Activated CD8-positive, alpha-beta memory T cell treated with anti-CD3 and anti-CD28 coated beads, Interleukin-2, amount 50 U/mL, for 48 hours (primary cell): ENCODE measurements at places on chromosomes 2 and 18.

DNA sequence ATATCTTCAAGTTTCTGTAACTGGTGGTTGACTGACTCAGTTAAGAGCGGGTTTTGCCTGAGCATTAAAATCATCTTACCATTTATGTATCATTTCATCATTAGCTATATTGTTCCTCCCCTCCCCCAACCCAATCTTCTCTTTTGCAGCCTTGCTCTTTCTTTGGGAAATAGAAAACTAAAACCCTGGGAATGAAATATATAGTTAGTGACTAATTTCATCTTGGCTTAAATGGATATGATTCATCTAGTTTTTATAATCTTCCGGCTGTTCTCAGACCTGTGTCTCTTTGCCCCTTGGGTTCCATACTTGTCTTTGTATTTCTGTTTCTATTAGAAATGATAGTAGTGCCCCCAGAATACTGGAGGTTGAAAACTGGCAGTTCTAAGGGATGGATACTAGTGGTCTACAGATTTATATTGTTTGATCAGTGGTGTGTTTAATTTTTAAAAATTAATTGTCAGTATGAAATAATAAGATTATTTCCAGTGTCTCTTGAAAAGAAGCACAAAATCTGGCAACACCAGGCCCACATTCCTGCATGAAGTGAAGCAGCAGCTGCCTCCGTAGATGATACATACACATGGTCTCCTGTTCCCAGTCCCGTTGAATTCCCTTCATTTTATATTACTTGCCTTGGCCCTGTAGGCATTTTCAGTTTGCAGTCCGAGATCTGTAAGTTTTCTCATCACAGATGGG, 44.5 kb downstream of the PHLPP1 start:
- DNase-seq = no peak

GRCh38 chr2:163565192-163565591, 170.6 kb downstream of the FIGN start:
- DNase-seq = no peak

GRCh38 chr2:120989512-120990441, 254.1 kb downstream of the GLI2 start:
- DNase-seq = peak; percentile 34

DNA sequence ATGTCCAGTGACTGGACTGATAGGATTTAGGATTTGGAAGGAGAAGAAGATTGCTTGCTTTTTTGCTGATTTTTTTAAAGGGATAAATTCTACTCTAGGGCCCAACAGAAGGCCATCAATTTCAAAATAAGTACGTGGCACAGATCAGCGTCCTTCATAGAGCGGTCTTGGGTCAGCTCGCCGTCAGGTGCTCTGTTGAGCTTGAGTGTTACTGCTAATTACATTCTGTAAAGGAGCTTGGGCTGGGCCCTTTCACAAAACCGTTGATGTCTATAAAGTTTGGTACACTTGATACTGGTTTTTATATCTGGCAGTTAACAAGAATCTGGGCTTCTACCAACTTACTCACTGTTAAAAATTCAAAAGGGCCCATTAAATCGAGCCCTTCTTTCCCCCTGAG, 45.4 kb downstream of the ARMC9 start:
- no peak for DNase-seq

- no peak for DNase-seq
These were observed 367.4 kb upstream of the MYT1L start for GRCh38 chr2:2698182-2699120.

- DNase-seq = peak; percentile 78
These were observed 1.1 kb downstream of the TLK1 start for GRCh38 chr2:171159372-171160118.

DNA sequence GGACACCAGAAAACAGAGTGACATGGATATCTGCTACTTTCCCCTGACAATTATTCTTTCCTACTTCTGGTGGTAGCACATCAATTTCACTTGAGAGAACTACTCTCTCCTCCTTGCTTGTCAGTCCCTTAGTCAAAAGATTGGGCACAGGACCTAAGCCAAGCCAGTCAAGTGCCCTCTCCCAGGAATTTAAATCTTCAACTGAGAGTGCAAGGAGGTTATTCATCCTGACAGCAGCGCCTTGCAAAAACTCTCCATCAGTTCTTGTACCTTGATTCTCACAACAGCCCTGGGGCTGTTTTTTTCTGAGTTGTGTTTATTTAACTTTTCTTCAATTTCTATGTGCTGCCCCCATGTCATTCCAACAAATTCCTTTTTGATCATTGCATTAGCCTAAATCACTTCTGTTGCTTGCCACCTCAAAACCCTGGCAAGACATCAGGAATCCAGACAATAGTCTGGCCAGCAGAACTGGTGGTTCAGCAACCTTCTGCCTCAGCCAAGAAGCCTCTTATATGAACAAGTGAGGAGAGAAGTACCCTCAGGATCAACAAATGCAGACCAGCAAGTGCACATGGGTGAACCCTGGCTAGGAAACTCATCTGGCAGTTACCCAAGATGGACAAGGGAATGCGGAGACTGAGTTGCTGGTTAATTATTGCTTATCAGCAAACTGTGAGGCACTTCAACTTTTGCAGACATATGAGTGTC, 19.4 kb downstream of the COL4A3 start:
- no peak for DNase-seq

GRCh38 chr2:41774011-41774605, 273.7 kb upstream of the PKDCC start:
- no peak for DNase-seq

- DNase-seq = peak; percentile 26
These were observed 77.4 kb downstream of the INHBB start for GRCh38 chr2:120423167-120423943.

- peak; percentile 75 for DNase-seq
These were observed 54.4 kb downstream of the EPHA4 start for GRCh38 chr2:221517696-221518151.

DNA sequence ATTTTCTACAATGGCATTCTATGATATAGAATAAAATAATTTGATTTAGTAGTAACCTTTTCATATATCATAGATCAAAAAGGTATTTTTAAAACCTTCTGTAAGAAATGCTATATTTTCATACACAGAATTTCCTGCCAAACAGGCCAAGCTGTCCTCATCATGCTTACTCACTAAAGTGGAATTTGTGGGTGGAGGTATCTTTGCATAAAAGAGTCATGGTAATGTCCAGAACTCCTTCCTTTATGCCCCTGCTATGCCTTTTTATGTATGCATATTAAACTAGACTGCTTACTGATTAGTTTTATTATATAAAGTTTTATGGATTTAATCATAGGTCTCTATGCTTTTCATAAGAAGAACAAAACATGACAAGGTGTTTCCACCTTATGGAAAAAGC, 27.5 kb upstream of the MARCHF7 start:
- DNase-seq = no peak

DNA sequence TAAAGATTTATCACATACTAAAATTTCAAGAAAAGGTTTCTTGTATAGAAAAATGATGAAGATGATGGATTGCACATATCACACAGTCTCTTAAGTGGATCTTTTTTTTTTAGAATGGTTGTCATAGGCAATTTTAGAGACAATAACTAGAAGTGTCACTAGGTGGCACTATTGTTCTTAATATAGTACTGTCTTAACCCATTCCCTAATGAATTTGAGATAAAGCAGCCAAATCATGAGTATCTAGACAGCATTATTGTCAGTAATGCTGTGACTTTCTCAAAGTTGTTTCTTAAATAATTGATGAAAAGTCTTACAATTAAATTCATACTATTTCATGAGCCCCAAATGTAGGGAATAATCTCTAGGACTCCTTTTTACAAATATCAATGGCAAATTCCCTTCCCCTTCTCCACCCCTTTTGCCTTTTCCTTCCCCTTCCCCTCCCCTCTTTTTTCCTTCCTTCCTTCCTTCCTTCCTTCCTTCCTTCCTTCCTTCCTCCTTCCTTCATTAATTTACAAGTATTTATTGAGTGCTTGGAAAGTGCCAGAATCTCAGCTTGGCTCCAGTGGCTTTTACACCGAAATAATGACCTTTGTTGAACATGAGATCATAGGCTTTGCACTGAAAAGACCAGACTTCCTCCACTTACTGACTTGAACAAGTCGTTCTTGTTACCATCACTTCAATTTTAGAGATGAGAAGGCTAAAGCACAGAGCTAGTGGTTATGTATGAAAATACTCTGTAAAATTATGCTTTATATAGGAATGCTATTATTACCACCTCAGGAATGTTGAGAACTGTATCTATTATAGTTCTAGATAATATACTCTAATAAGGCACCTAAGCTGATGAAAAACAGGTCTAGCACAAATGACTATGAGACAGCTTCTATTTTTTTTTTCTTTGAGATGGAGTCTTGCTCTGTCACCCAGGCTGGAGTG, 19.8 kb downstream of the MYL12B start:
- no peak for DNase-seq

DNA sequence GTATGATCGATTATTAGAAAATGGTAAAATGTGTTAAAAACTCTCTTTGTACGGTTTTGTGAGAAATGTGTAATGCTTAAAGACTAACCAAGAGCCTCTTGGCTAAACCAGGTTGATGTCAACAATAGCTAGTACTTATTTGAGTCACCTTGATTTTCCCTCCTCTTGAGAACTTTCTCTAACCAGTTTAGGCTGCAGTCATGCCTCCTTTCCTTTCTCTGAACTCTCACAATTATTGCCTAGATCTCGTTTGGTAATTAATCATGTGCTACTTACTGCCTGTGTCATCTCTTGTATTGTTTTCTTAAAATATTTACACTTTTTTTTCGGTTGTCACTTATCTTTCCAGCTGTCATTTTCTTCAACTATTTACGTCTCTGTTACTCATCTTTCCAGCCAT, 1.1 kb upstream of the EPC2 start:
- no peak for DNase-seq

DNA sequence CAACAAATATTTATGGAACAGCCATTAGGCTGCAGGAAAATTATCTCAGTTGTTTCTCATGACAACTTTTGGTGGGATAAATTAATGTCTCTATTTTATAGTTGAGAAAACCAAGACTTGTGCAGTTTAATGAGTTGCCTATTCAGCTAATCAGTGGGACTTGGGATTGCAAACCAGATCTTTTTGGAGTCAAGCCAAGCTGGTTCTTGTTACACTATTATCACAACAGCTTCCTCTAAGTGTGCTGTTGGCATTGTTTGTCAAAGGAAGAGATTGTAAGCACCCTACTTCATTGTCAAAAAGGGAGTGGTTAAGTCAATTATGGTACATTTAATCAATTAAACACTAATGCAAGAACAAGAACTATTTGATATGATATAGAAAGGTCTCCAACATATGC, 119.2 kb downstream of the PAX3 start:
- no peak for DNase-seq

DNA sequence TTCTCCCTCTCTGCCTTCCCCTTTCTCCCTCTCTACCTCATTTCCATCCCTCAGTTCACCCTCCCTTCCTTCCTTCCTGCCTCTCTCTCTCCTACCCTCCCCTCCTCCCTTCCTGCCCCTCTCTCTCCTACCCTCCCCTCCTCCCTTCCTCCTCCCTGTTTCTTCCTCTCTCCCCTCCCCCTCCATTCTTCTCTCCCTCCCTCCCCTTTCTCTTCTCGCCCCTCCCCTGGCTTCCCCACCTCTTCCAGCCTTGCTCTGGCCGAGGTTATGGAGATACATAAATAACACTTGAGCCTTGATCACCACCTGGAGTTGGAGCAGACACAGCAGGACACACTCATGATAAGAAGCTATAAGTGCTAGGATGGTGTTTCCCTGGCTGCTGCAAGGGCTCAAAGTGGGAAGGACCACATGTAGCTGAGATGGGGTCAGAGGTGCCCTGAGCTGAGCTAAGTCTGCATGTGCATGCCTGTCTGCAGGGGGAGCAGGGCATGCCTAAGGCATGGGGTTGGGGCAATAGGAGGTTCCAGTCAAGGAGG, 326.1 kb upstream of the HS6ST1 start:
- DNase-seq = peak; percentile 7

DNA sequence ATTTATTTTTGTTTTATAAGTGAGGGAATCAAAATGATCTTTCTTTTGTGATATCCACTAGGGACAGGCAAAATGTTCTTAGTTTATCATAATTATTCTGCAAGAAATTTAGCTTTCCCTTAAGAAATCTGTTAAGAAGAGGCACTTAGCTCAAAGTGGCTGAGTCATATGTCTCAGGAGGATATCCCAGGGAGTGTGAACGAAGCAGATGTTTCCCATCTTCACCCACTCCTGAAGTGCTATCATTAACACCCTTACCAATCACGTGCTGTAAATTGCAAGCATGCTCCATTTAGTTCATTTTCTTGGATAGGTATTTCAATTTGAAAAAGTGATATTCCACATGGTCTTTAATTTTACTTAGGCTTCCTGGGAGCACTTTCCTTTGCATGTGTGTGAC, 774.3 kb upstream of the TMEFF2 start:
- no peak for DNase-seq

DNA sequence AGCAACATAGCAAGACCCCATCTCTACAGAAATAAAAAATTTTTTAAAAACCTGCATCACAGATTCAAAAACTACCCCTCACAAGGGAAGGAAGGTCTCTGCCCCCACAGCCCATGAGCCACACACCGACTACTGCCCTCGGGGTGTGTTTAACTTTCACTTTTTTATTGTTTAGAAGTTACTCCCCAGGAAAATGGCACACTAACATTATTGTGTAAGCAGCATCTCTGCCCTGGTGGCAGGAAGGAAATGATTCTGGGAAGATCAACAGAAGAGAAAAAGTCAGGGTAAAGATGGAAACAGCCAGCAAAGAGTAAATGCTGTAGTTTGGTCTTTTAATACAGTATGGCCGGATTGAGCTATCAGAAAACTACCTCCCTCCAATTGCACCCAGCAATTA, 21.9 kb downstream of the TRABD2A start:
- peak; percentile 28 for DNase-seq

GRCh38 chr2:203871371-203871983, 3.9 kb downstream of the CTLA4 start:
- DNase-seq = no peak

DNA sequence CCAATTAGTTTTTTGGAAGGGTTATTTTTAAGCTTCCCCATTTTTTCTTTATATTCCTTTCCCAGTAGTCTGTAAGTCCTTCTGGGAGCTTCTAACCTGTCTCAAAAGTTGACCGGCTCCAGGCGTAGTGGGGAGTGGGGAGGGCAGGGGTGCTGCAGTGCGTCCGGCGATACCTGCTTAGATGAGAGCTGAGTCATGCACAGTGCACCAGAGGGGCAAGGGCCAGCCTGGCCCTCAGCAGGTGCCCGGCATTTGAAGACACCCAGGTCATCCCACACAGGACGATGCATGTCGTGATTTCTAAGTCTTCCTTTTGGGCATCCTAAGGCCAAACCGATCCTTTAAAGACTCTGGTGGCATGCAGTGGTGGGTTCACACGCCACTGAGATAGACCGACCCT, 73.4 kb downstream of the TPO start:
- no peak for DNase-seq
